B cell (primary cell): ENCODE measurements at places on chromosomes 2 and 18. TPM values are rescaled to one million over a fixed set of nuclear protein-coding genes. Genes with fewer than 3 reads are reported as not detected.

Gene CXCR4
- total RNA-seq, result 2,047 and 2,119 TPM in 2 replicates

Gene PMAIP1
- 67.2 and 69.6 TPM in 2 replicates for total RNA-seq

Gene GCG
- not detected in 2 replicates for total RNA-seq

Gene ZNF24
- total RNA-seq, result 80.1 and 83.7 TPM in 2 replicates

Gene AQP12A
- total RNA-seq, result not detected in 2 replicates

Gene SERPINB2
- 1.4 and 1.7 TPM in 2 replicates for total RNA-seq

Gene SERPINB12
- total RNA-seq, result not detected in 2 replicates

Gene NDC80
- total RNA-seq, result 3.7 and 3.9 TPM in 2 replicates

Gene CNDP1
- total RNA-seq, result 0.51 and 0.57 TPM in 2 replicates

DNA sequence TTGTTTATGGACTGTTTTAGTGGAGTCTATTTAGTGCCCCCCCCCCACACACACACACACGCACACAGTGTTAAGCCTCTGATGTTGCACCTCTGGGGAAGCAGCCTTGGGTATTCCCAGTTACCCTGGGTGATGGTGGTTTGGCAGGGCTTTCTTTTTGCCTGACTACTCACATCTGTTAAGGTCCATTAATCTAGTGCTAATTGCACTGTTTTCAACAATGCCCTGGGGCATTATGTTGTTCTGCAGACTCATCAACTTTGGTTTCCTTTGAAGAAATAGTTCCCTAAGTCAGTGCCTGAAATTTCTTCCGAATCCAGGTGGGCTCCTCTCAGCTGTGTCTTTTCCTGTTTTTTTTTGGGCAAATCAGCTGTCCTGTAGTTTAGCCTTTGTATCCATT lies 34.7 kb downstream of the SPOPL start:
- DNase-seq, result no peak

DNA sequence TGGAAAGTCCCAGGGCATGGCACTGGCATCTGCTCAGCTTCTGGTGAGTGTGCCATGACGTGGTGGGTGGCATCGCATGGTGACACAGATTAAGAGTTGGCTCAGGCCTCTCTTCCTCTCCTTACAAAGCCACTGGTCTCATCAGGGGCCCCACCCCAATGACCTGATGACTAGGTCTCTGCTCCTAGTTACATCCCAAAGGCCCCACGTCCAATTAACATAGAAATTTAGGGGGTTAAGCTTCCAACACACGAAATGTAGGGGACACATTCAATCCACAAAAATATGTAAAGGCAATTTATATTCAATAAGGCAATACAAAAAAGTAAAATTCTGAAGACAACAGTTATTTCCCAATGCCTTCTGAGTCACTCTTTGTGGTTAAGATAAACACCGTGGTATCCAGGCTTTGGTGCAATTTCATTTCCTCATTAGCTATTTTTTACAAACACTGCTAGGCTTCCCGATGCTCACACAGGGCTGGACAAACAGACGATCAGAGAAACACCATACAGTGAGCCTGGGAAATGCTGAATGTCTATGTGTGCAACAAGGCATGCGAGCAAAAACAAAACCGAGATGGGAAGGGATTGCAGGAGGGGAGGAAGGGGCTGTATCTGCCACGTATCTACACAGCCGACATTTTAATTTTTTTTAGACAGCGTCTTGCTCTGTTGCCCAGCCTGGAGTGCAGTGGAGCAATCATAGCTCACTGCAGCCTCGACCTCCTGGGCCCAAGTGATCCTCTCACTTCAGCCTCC lies 67.2 kb downstream of the MBP start:
- DNase-seq, result peak; percentile 80

DNA sequence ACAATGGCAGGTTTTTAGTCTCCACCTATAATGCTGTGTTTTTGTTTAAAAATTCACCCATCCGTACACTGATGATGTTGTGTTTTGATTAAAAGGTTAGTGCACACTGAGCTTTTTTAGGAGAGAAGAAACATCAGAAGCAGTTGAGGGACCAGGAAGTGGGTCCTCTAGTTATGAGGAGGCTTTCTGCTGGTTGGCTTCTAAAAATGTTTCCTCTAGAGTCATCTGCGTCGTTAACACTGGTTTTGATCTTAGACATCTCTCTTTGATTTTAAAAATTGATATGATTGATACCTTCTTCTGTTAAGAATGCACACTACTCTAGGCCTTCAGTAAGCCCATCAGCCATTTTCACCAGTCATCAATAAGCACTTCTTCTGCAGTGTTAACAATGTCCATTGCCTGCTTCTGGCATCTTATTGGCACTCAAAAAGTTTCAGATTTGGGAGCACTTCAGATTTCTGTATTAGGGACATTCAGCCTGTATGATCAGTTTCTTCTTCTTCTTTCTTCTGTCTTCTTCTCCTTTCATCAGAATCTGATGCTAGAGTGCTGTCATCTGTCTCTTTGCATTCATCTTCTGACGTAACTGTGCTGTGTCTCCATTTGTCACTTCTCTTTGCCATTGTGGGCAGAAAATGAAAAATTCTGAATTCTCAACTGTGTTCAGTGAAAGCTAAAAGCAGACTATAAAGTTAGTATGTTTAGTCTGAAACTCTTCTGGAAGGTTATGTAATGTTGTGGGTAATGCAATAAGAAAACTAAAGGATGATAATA lies 56.3 kb downstream of the PHLPP1 start:
- no peak for DNase-seq

GRCh38 chr2:12061286-12062052 lies 315.0 kb downstream of the LPIN1 start:
- no peak for DNase-seq

GRCh38 chr18:50666536-50666935 lies 106.6 kb downstream of the MAPK4 start:
- DNase-seq, result no peak

- DNase-seq, result no peak
These were observed 59.3 kb downstream of the MYL12B start for GRCh38 chr18:3321133-3321812.

- no peak for DNase-seq
These were observed 875.8 kb downstream of the EPHA4 start for GRCh38 chr2:220696280-220696669.

DNA sequence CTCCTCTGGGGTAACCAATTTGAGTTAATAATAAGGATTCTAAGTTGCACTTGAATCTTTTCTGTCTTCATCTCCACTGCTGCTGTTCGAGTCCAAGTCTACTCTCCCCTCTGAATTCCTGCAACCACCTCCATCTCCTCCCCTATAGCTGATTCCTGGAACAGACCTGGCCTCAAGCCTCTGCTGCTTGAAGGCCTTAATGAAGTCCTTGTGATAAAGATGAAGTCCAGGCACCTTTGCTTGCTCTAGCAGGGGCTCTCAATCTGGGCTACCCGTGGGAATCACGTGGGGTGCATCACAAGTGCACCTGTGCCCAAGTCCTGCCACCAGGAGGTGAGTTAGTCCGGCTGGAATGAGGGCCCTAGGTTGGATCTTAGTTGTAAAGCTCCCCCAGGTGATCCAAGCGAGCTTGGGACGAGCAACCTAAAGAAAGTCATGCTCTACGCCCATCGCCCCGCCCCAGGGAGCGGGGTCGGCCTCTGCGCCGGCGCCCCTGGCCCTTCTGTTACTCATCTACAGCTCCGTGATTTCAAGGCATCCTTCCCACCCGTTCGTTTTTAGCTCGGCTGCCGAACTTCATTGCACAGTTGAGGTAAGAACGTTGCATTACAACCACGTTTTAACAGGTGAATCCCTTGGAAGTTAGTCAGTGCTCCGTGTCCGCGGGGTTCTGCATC lies 905 bp upstream of the IAH1 start:
- DNase-seq, result peak; percentile 58

DNA sequence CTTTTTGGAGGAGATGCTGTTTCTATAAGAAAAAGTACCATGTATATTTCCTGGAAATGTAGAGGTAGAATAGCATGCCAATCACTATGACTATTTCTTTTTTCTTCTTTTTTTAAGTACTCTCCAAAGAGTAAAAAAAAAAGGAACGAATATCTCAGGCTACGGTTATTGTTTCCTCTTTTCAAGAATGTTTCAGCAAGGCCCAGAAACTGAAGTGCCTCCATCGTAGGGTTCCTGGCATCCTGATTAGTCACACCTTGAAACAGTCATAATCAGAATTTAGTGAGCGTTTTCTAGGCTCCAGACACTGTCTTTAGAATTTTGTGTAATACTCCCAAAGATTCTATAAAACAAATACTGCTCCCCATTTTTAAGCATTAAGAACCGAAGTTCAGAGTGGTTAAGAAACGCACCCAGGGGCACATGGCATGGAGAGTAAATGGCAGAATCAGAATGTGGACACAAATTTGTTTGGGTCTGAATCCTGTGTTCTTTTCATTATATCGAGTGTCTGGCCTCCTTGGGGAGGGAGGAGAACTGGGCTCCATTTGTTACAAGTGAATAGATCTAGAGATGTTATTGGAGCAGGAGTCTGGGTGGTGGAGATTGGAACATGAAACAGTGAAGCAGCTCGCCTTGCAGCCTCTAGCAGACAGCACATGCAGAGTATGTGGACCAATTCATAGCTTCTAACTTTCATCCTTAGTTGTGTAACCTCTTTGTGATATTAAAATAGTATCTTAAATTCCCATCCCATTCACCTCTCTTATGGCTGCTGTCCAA lies 26.7 kb downstream of the ZEB2 start:
- DNase-seq, result peak; percentile 37

GRCh38 chr2:150271952-150272802 lies 215.3 kb downstream of the RND3 start:
- DNase-seq, result no peak

GRCh38 chr18:59550174-59550516 lies 147.1 kb downstream of the CCBE1 start:
- DNase-seq, result no peak

GRCh38 chr18:58991167-58991798 lies 126.6 kb downstream of the ZNF532 start:
- no peak for DNase-seq

DNA sequence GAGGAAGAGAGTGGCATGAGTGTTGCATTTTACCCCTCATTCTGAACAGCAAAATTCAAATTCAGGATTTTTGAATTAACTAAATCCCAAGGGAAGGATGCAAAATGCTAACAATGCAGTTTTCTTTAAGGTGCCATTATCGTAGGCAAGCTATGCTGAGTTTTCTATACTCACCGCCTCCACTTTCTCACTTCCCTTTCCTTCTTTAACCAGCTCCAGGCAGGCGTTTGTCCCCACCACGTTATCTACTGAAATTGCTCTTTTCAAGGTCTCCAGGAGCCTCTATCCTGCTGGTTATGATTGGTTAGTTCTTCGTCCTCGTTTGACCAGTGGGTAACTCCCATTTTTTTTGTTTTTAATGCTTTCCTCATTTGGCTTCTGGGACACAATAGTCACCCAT lies 1.8 kb upstream of the CPO start:
- no peak for DNase-seq

DNA sequence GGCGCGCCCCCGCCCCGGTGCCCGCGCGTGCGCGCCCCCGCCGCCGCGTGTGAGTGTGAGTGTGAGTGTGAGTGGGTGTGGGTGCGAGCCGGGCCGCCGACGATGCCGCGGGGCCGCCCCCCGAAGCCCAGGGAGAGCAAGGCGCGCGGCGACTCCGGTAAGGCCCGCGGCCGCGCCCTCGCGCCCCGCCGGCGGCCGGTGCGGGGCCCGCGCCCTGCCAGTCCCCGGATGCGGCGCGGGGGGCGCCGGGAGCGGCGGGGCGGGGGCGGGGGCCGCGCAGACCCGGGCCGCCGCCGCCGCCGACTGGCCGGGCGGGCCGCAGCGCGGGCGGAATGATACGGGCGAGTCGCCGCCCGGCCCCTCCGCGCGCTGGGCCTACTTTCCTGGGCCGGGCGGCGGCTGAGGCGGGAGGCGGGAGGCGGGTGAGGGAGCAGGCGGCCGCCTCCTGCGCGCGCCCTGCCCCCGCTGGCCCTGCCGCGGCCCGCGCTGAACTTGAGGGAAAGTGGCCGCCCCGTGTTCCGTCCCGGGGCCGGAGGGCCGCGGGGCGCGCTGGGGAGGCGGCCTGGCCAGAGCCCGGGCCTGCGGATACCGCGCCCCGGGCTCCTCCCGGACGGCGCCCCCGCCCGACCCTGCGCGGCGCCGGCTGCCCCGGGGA lies at the start of gene ZNF236:
Gene ZNF236, plus strand, starts transcription at position 52 of the 655 bp plus-strand sequence. Its CDS starts 51 bp downstream, at position 103.
- DNase-seq, result peak; percentile 89

DNA sequence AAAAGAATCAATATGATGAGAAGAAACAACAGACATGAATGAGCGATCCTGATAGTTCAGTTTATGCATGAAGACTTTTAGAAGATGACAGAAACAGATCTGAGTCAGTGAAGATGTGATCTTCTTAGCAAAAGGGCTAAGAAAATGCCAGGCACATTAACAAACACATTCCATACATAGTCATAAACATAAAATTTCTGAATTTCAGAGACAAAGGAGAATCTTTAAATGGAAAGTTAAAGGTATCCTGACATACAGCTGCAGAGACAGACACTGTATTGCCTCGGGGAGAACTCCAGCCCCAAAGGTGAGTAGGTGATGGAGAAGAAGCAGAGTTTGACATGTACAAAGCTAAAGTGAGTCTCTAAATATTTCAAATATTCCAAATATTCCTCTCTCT lies 40.6 kb upstream of the FN1 start:
- no peak for DNase-seq

DNA sequence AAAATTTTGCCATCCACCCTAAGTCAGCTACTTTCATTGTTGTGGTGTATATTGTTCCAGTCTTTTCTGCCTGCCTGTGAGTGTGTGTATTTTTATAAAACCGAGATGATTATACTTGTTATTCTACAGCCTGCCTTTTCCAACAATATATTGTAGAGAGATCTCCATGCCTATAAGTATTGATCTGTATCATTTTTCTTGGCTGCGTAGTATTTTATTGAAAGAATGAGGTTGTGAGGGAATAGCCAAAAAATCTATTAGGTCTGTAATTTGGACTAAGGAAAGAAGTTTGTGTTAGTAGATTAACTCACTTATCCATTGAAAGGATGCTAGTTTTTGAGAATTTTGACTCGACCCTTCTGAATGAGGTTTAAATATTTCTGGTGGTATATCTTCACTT lies 34.9 kb downstream of the PPM1B start:
- no peak for DNase-seq

DNA sequence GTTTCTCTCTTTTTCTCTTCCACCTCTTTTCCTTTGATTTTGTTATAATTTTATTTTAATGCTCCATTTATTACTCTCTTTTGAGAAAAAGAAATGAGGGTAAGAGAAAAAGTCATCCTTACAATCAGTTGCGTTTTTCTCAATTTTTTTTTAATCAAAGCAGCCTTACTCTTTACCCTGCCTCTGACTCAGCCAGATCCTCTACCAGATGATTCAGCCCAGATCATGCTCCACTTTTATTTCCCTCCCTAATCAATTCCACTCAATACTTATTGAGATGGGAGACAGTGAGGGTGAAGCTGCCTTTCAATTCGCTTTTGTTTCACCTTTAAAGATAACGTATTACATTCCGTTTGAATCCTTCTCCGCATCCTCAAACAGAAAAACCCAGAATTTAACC lies 337.9 kb downstream of the SATB2 start:
- DNase-seq, result no peak

GRCh38 chr18:3593381-3593903 lies 143.5 kb downstream of the TGIF1 start:
- no peak for DNase-seq

DNA sequence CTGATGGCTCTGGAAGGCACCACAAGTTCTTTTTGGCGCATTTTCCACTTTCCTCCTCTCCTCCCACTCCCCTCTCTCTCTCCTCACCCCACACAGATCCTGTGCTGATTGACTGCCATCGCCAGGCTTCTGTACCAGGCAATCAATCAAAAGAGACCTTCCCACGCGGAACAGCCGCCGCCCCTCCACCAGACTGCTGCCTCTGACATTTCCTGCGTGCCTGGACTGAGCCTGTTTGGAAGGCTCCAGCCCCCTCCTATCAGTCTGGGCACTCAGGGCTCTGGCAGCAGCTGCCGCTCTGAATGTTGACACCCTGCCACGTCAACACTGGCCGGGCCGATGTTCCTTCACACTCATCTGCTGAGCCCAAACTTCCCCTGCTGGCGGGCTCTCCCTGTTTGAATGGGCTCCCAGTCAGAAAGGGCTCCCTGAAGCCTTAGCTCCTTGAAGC lies 467.7 kb downstream of the EPHA4 start:
- DNase-seq, result no peak
